A549 treated with CORT108297 at 1 μM for 4 hours (cell line): ENCODE measurements at places on chromosomes 3 and 15. TPM values are rescaled to one million over a fixed set of nuclear protein-coding genes. Genes with fewer than 3 reads are reported as not detected.

The SPESP1 gene
- total RNA-seq, result not detected in 5 replicates

The MUSTN1 gene
- total RNA-seq, result 0.19 to 0.28 TPM (median 0.21 TPM) in 3 of 5 replicates, not detected in the others

The MTFMT gene
- total RNA-seq, result 25.0 to 28.1 TPM (median 26.6 TPM) in 5 replicates

The SEMA4B gene
- total RNA-seq, result 92.4 to 128 TPM (median 122 TPM) in 5 replicates

The TMEM45A gene
- total RNA-seq, result 2.0 to 2.4 TPM (median 2.4 TPM) in 5 replicates

The VIPR1 gene
- total RNA-seq, result 0.54 to 0.91 TPM (median 0.63 TPM) in 5 replicates

The CILP gene
- total RNA-seq, result 0.06 to 0.09 TPM (median 0.07 TPM) in 5 replicates

The DUOX2 gene
- 0.03 to 0.13 TPM (median 0.06 TPM) in 5 replicates for total RNA-seq
